H4 (cell line): ENCODE measurements at places on chromosomes 7 and 10. TPM values are rescaled to one million over a fixed set of nuclear protein-coding genes. Genes with fewer than 3 reads are reported as not detected.

DNA sequence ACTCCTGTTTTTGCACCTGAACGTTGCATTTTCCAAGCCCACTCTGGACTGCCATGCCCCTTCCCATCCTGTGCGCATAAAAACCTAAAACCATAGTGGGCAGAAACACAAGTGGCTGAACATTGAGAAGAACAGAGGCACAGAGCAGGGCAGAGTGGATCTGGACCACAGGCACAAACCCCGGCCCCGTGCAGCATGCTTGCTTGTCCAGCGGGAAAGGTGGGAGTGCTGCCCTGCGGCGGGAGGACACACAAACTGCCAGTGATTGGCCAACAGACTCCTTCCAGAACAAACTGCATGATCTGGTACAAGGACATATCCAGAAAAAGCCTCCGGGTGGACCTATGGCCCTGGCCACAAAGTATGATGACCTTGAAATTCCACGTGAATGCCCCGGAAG, 42.5 kb upstream of the ADARB2 start:
- no peak for DNase-seq

- DNase-seq = no peak
Observed at GRCh38 chr7:50426280-50427045, 23.7 kb downstream of the FIGNL1 start.

The TAS2R3 gene
- total RNA-seq = 0.08 TPM in 1 of 2 replicates, not detected in the other

The ADRB1 gene
- total RNA-seq = 1.1 and 1.9 TPM in 2 replicates

GRCh38 chr7:158811461-158811860, 17.8 kb downstream of the ESYT2 start:
- DNase-seq = peak; percentile 39

The HOXA5 gene
- total RNA-seq = 3.6 and 8.0 TPM in 2 replicates

DNA sequence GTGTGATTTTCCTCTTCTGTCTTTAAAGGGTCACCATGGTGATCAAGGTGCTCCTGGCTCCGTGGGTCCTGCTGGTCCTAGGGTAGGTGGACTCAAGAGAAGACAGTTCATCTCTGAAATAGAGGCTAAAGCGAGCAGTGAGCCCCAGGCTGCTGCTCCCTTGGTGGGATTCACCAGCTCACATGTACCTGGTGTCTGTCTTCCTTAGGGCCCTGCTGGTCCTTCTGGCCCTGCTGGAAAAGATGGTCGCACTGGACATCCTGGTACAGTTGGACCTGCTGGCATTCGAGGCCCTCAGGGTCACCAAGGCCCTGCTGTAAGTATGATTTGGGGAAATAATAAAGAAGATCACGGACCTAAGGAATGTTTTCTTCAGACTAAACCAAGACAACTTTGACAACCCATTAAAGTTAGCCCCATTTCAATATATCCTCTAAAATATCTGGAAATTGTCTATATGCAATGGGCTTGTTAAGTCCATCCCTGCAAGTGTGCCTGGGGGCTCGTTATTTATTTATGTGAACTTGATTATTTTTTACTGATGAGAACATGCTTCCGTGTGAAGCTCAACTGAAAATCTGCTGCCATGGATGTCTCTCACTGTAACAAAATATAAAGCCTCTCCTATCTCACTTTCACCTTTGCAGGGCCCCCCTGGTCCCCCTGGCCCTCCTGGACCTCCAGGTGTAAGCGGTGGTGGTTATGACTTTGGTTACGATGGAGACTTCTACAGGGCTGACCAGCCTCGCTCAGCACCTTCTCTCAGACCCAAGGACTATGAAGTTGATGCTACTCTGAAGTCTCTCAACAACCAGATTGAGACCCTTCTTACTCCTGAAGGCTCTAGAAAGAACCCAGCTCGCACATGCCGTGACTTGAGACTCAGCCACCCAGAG, 32.5 kb downstream of the COL1A2 start:
- no peak for DNase-seq

- DNase-seq = no peak
Observed at GRCh38 chr10:98920360-98920759, 315.3 kb downstream of the HPSE2 start.

GRCh38 chr10:121838931-121839330, 88.9 kb downstream of the ATE1 start:
- no peak for DNase-seq

DNA sequence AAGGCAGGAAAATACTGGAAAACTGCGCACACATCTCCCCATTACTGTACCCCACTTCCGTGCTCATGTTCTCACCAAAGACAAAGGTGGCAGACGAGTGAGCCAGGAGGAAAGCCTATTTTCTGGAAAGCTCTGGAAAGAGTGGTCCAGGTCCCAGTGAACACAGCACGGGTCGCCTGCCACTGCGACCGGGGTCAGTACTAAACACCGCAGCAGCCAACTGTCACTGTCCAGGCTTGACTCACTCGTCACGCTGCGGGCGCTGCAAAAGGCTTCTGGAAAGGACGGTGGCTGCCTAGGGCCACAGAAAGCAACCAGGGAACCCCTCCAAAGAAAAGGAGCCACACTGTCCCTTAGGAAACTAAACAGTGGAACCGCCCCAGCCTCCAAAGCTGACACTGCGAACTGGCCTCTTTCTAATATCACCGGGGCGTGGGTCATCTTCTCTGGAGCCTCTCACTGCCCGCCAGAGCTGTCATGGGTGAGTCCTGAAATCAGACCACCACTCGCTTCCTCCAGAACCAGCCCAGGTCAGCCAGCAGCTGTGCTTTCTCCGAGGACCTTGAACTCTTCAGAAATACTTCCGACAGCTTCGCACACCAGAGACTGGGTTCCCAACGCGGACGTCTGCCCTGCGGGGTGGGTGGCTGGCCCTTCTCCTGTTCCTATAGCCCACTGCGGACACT, 4.0 kb downstream of the RADIL start:
- DNase-seq = no peak

GRCh38 chr7:1769286-1770200, 99.5 kb downstream of the ELFN1 start:
- no peak for DNase-seq

- no peak for DNase-seq
Observed at GRCh38 chr10:98916526-98917125, 319.0 kb downstream of the HPSE2 start.

DNA sequence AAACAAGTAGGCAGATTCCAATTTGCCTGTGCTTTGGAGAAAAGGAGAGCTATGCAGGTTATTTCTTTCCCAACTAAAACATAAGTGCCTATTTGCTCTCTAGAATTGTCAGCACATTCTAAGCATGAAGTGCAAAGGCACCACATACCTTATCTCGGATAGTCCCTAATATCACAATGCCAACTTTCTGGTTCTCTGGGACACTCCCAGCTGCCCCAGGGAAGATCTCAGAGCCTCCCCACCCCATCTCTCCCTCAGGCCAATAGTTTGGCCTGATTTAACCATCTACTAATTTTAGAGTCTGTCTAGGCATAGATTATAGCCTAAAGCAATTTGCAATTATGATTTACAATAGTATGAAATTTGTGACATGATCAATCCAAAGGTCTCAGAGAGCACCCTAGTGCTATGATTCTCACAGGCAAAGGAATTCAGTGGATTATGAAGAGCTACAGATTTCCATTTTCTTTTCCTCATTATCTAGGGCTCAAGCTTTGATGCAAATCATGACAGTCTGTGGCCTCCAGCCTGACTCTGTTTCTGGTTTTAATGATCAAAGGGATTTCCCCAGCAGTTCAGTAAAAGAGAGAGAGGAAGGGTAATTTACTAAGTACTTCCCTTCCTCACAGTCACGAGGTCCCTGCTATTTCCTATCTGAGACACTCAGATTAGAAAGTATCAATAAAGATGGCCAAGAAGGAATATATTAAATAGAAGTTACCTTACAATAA, 29.0 kb upstream of the IL6 start:
- DNase-seq = no peak

DNA sequence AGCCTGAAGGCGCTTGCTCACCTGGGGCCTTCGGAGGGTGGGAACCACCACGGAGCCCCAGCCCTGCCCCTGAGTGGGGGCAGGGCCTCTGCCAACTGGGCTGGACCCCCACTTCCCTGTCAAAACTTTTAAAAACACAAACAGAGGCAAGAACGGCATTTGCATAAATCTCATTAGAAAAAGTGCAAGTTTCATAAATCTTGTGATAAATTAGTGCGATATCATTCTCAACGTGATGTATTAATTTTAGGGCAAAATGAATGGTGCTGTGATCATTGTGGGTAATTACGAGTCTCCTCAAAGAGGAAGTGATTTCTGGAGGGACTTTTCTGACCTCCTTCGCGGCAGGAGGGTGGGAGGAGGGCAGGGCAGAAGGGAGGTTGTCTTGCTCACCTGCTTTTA, 98.3 kb downstream of the CDH23 start:
- no peak for DNase-seq

DNA sequence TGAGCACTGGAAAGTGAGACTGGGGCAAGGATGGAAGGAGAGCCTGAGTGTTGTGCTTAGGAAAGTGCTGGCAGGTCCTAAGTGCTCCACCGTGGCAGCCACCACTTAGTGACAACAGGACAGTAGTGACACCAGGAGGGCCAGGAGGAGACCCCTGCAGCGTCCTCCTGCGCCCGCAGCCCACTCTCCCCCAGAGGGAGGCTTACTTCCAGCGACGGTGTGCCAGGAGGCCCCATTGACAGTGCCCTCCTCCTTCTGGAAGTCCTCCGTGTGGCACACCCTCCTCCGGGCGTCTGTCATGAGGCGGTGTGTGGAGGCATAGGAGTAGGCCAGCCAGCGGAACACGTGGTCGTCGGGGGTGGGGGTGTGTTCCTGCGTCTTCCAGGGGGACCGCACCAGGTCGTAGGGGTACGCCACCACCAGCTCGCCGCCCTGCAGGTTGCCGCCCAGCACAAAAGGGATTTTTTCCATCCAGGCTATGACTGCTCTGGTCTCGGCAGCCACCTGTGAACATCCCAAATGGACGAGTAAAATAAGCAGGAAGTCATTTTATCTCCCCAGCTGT, 95.6 kb downstream of the GPR26 start:
- DNase-seq = no peak

- DNase-seq = no peak
Observed at GRCh38 chr10:1434202-1434601, 303.1 kb downstream of the ADARB2 start.

The TMEM139 gene
- 0.62 and 1.2 TPM in 2 replicates for total RNA-seq

The KLHDC10 gene
- 13.5 and 15.5 TPM in 2 replicates for total RNA-seq

The NEUROG3 gene
- 0.14 TPM in 1 of 2 replicates, not detected in the other for total RNA-seq
